ENCODE measurements at places on chromosomes 12 and 14.

DNA sequence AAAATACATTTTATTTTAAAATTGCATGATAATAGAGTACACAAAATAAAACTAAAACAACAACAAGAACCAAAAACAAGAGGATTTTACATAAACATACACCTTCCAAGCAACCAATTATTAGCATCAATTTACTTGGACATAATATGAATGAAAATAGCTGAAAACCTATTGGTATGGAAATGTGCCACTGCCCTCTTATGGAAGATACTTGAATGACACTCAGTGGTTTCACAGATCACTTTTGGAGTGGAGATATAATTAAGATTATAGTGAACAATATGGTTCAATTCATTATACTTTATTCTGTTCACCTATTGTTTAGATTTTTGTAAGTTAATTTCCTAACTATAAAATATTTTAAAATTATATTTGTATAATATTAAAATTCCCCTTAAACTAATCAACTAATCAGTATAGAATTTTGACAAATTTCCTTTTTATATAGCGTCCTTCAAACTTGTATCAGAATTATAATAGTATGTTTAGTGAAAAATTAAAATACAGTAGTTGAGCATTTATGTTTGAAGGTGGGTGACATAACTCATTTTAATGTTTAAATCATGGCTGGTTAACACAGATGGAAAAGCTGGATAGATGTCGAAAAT is 70.1 kb downstream of the SLC6A15 start:
- peak; percentile 53 for DNase-seq

GRCh38 chr12:13443498-13443897 is 247.0 kb downstream of the EMP1 start:
- DNase-seq = no peak

- peak; percentile 5 for DNase-seq
These were observed 114.4 kb downstream of the FOXA1 start for GRCh38 chr14:37480446-37481290.

- DNase-seq = peak; percentile 5
These were observed 162.1 kb downstream of the FUT8 start for GRCh38 chr14:65574611-65575010.

- peak; percentile 35 for DNase-seq
These were observed 2.0 kb upstream of the SLC2A3 start for GRCh38 chr12:7937833-7938506.

DNA sequence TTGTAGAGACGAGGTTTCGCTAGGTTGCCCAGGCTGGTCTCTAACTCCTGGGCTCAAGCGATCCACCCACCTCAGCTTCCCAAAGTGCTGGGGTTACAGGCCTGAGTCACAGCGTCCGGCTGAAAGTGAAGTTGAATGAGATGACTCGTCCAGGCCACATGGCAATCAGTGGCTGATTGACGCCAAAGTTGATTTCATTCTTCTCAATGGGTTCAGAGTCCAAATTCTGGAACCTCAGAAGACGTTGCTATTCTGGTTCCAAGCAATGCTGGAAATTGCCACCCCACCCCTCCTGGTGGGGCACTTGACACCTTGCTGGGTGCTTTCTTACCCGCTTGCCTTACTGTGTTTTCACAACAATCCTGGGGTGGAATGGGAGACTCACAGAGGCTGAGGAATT is 14.9 kb downstream of the ABCB9 start:
- DNase-seq = peak; percentile 54

GRCh38 chr14:104642540-104642868 is 37.9 kb upstream of the TMEM179 start:
- no peak for DNase-seq

GRCh38 chr14:68840454-68840853 is 47.6 kb upstream of the ZFP36L1 start:
- no peak for DNase-seq
